Activated naive CD4-positive, alpha-beta T cell treated with anti-CD3 and anti-CD28 coated beads, Interleukin-2, amount 10 ng/mL, durations not matched to agents 7 days and 5 days (primary cell): ENCODE measurements at places on chromosomes 3 and 15.

GRCh38 chr3:143070977-143071551 is 48.5 kb upstream of the CHST2 start:
- no peak overlapping the region for H3K27ac ChIP-seq
- H3K27me3 ChIP-seq, result peaks cover 8% of the 10 kb centered on the region
- H3K4me3 ChIP-seq, result no peak overlapping the region
- H3K36me3 ChIP-seq, result no peaks in the 10 kb centered on the region
- H3K4me1 ChIP-seq, result no peaks in the 10 kb centered on the region

GRCh38 chr15:81189583-81190283 is 6.9 kb upstream of the IL16 start:
- DNase-seq, result no peak
- peaks cover 7% of the 10 kb centered on the region for H3K4me1 ChIP-seq
- H3K27me3 ChIP-seq, result peaks cover 46% of the 10 kb centered on the region
- no peak overlapping the region for H3K4me3 ChIP-seq
- no peak overlapping the region for H3K27ac ChIP-seq
- H3K36me3 ChIP-seq, result no peaks in the 10 kb centered on the region

GRCh38 chr3:8341821-8342247 is 159.8 kb upstream of the LMCD1 start:
- peaks cover 3% of the 10 kb centered on the region for H3K27me3 ChIP-seq
- no peak overlapping the region for H3K4me3 ChIP-seq
- no peaks in the 10 kb centered on the region for H3K36me3 ChIP-seq
- H3K4me1 ChIP-seq, result no peaks in the 10 kb centered on the region

DNA sequence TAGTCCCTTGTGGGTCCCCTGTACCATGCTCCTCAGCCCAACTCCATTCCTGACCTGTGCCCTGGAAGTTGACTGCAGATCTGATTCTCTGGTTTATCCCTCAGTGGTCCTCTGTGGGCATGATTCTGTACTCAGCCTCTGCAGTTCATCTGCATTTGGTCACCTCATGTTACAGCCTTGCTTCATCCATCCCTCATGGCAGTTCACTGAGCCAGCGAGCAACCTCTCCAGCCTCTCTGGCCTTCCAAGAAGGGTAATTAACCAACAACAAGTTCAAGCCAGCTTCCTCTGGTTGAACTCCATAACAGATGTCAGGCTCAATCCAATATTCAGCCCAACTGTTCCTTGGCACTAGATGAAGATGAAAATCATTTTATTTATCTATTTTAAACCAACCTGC is 509.5 kb downstream of the NTRK3 start:
- no peak overlapping the region for H3K27ac ChIP-seq
- no peak overlapping the region for H3K4me3 ChIP-seq
- H3K36me3 ChIP-seq, result no peaks in the 10 kb centered on the region
- no peaks in the 10 kb centered on the region for H3K4me1 ChIP-seq

DNA sequence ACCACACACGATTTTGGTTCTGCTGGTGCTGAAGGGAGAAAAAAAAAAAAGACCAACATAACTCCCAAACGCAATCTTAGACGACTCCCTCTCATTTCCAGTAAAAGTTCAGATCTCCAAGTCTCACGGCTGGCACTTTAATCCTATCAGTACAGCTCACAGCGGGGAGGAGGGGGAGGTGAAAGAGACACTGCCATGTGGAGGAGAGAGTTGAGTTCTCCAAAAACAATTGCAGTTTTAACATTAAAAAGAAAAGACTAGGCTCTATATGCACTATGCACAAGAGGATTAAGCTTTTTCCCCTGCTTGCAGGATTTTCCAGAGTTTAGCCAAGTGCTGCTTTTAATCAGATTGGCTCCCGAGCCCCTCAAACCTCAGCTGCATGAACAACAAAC is 16.8 kb downstream of the BMF start:
- peaks cover 20% of the 10 kb centered on the region for H3K27me3 ChIP-seq
- peaks cover 23% of the 10 kb centered on the region for H3K36me3 ChIP-seq
- H3K27ac ChIP-seq, result no peak overlapping the region
- DNase-seq, result no peak

DNA sequence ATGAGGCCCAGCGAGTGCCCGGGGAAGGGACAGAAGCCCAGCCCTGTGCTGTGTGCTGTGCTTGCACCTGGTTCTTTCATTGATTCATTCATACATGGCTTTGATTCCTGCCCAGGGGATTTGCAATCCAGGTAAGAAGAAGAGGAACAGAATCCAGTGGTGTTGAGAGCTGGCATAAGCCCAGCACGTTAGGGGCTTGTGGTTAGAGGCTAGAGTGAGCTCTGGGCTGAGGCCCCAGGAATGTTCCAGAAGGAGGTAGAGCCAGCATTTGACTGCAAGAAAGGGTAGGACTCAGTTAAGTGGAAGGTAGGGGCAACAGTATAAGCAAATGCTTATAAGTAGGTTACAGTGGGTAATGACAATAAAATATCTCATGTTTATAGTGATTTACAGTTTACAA is 2.3 kb downstream of the VWA5B2 start:
- no peaks in the 10 kb centered on the region for H3K36me3 ChIP-seq
- no peak for DNase-seq
- peaks cover 84% of the 10 kb centered on the region for H3K27me3 ChIP-seq
- H3K4me3 ChIP-seq, result peak overlapping the region; percentile 31
- peaks cover 9% of the 10 kb centered on the region for H3K4me1 ChIP-seq

- no peak for DNase-seq
- H3K4me3 ChIP-seq, result no peak overlapping the region
- no peak overlapping the region for H3K27ac ChIP-seq
- H3K4me1 ChIP-seq, result peaks cover 5% of the 10 kb centered on the region
- peaks cover 26% of the 10 kb centered on the region for H3K27me3 ChIP-seq
- H3K36me3 ChIP-seq, result no peaks in the 10 kb centered on the region
These were observed 34.1 kb upstream of the ATG7 start for GRCh38 chr3:11238060-11238459.

DNA sequence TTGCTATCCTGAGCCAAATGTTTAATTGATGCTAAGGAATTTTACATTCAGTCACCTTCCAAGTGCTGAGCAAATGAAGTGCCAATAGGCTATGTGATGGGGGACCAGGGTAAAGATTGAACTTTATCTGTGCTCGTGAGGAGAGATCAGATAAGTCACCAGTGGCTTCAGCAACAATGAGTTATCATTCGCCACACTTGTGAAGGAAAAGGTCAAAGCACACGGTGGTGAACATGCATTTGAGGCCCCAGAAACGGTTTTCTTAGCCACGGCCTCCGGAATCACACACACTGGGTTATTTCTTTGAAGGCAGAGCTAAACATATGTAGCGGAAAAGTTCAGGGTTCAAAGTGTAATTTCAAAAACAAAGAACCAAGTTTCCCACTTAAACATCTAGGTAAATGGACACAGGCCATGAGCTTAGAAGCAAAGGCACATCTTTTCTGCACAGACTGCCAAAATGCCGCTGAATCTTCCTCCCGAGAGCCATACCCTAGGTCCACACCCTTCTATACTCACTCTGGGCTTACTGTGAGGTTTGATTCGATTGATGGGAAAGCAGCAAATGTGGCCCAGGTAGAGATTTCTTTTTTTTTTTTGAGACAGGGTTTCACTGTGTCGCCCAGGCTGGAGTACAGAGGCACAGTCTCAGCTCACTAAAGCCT is 268.5 kb downstream of the SHQ1 start:
- no peaks in the 10 kb centered on the region for H3K36me3 ChIP-seq
- H3K27ac ChIP-seq, result no peak overlapping the region
- no peaks in the 10 kb centered on the region for H3K4me1 ChIP-seq

DNA sequence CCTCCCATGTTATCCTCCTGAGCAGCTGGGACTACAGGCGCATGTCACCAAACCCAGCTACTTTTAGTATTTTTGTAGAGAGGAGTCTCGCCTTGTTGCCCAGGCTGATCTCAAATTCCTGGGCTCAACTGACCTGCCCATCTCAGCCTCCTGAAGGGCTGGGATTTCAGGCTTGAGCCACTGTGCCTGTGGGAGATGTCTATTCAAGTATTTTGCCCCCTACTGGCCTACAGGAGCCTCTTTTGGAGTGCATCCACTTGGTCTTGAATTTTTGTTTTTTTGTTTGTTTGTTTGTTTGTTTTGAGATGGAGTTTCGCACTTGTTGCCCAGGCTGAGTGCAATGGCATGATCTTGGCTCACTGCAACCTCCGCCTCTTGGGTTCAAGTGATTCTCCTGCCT is 3.2 kb upstream of the DHX30 start:
- peaks cover 3% of the 10 kb centered on the region for H3K36me3 ChIP-seq
- no peak overlapping the region for H3K27ac ChIP-seq
- peaks cover 8% of the 10 kb centered on the region for H3K27me3 ChIP-seq
- H3K4me1 ChIP-seq, result peaks cover 26% of the 10 kb centered on the region

- no peaks in the 10 kb centered on the region for H3K27me3 ChIP-seq
- no peak for DNase-seq
- H3K4me1 ChIP-seq, result no peaks in the 10 kb centered on the region
These were observed 75.0 kb upstream of the CADPS start for GRCh38 chr3:62950210-62950609.

DNA sequence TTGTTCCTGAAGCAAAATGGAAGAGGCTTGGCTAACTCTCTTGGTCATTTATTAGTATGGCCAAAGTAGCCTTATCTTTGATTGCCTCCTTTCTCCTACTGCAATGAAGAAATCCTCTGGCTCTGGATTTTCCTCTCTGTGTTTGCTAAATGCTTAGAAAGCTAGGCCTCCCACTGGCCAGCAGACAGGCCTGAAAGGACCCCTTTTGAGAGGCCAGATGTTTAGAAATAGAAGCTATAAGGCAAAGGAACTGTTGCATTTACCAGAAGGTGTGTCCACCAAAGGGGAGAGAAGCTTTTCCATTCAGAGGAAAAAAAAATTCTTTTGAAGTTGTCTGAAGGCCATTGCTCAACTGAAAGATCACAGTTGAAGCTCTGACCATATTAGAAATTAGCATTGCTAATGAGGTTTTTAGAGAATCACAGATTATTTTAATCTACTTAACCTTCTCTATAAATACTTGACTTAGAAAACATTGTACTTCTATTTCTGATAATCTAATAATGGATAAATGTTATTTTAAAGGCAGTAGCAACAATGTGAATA is 160.8 kb downstream of the SYNPR start:
- no peak for DNase-seq
- no peaks in the 10 kb centered on the region for H3K4me1 ChIP-seq
- H3K36me3 ChIP-seq, result no peaks in the 10 kb centered on the region
- no peak overlapping the region for H3K27ac ChIP-seq

- peak overlapping the region; percentile 95 for H3K27ac ChIP-seq
- peaks cover 55% of the 10 kb centered on the region for H3K4me1 ChIP-seq
- H3K4me3 ChIP-seq, result no peak overlapping the region
- no peaks in the 10 kb centered on the region for H3K36me3 ChIP-seq
- H3K27me3 ChIP-seq, result no peaks in the 10 kb centered on the region
These were observed 7.7 kb upstream of the PSTPIP1 start for GRCh38 chr15:76987276-76987675.

GRCh38 chr3:58487140-58487886 is 4.6 kb upstream of the KCTD6 start:
- no peak for DNase-seq
- no peak overlapping the region for H3K4me3 ChIP-seq
- peaks cover 8% of the 10 kb centered on the region for H3K4me1 ChIP-seq
- H3K36me3 ChIP-seq, result no peaks in the 10 kb centered on the region

DNA sequence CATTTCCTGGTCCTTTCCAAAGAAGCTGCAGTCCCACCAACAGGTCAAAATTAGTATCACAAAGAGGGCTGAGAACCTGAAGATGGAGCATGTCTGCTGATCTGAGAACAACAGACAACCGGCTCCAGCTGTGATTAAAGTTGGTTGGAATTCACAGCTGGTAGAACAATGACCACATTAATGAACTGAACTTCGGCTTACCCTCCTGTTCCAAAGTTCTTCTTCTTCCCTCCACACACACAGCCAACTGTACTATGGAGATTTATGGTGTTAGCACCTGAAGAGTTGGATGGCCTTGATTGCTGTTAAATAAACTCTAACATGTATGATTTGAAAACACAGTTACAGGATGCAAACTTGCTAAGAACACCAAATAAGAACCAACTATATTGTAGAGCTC is 27.4 kb upstream of the ROPN1 start:
- no peaks in the 10 kb centered on the region for H3K4me1 ChIP-seq
- no peak overlapping the region for H3K4me3 ChIP-seq
- H3K27me3 ChIP-seq, result peaks cover 43% of the 10 kb centered on the region
- no peak for DNase-seq
- no peak overlapping the region for H3K27ac ChIP-seq

- H3K27ac ChIP-seq, result no peak overlapping the region
- H3K4me1 ChIP-seq, result no peaks in the 10 kb centered on the region
- H3K4me3 ChIP-seq, result no peak overlapping the region
- no peak for DNase-seq
- H3K27me3 ChIP-seq, result no peaks in the 10 kb centered on the region
- H3K36me3 ChIP-seq, result no peaks in the 10 kb centered on the region
These were observed 50.5 kb upstream of the WNT5A start for GRCh38 chr3:55537563-55537962.

DNA sequence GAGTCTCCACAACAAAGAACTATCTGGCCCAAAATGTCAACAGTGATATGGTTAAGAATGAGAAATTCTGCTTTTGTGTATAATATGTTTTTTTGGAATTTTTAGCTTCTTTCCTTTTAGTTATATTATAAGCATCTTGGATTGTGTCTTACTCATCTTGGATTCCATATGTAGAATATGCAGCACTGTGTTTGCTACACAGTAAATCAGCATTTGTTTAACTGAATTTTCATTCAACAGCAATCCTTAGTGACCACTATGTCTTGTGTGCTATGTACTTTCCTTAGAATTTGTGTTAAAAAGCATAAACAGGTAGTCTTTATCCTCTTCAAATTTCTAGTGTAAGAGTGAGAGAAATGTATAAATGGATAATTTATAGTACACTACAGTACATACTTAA is 18.2 kb upstream of the TMEM207 start:
- H3K4me3 ChIP-seq, result no peak overlapping the region
- no peaks in the 10 kb centered on the region for H3K4me1 ChIP-seq
- no peaks in the 10 kb centered on the region for H3K36me3 ChIP-seq
- peaks cover 5% of the 10 kb centered on the region for H3K27me3 ChIP-seq
- no peak for DNase-seq
- no peak overlapping the region for H3K27ac ChIP-seq

DNA sequence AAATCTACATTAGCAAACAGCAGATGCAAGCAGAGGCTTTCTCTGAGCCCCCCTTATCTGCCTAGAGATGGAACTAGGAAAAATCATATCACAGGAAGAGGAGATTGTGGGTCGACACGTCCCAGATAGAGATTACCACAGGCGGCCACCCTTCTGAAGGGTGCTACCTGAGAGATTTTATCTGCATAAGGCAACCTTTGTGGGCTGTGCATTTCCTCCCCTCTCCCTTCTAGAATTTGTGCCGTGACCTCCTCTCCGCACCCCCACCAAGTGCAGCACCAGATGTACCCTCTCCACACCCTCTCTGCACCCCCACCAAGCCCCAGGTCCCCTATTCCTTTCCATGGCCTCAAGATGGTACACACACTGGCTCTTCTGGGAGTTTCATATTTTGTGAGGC is 27.4 kb downstream of the METTL6 start:
- peaks cover 13% of the 10 kb centered on the region for H3K27me3 ChIP-seq
- peaks cover 7% of the 10 kb centered on the region for H3K36me3 ChIP-seq
- peak overlapping the region; percentile 7 for H3K27ac ChIP-seq
- H3K4me1 ChIP-seq, result peaks cover 34% of the 10 kb centered on the region
- H3K4me3 ChIP-seq, result no peak overlapping the region

DNA sequence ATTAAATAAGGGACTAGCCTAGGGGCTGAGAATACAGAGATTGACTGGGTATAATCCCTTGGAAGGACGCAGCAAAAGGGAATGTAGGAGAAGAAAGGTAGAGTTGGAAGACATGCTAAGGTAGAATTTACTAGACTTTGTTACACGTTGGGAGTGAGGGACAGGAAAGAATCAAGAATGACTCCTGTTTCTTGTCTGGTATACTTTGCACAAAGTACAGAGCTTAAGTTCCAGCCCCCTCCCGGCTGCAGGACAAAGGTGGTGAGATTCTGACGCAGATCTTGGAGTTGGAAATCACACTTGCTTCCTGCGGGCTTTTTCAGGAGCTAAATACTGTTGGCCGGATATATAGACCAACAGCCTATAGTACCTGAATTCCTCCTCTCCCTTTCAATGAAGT is 895 bp downstream of the HYKK start:
- peaks cover 22% of the 10 kb centered on the region for H3K4me1 ChIP-seq
- H3K27ac ChIP-seq, result no peak overlapping the region
- peaks cover 19% of the 10 kb centered on the region for H3K27me3 ChIP-seq
- H3K4me3 ChIP-seq, result peak overlapping the region; percentile 83
- H3K36me3 ChIP-seq, result no peaks in the 10 kb centered on the region
